ENCODE measurements at places on chromosomes 2 and 18.

DNA sequence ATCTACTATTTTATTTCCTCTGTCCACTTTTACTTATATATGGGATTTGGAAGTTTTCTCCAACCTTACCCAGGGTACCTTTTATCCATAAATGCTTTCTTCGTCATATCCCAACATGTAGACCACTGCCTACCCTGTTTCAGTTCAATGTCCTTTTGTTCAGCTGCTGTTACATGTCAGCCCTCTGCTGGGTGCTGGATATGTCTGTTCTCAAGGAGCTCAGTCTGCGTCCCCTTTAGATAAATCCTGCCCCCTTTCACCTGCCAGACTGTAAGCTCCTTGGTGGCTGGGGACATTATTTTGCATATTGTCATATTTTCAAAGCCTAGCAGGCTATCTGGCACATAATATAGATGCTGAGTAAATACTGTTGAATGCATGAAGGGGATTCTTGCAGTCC, 53.2 kb downstream of the NEMP2 start:
- no peak for ATAC-seq

DNA sequence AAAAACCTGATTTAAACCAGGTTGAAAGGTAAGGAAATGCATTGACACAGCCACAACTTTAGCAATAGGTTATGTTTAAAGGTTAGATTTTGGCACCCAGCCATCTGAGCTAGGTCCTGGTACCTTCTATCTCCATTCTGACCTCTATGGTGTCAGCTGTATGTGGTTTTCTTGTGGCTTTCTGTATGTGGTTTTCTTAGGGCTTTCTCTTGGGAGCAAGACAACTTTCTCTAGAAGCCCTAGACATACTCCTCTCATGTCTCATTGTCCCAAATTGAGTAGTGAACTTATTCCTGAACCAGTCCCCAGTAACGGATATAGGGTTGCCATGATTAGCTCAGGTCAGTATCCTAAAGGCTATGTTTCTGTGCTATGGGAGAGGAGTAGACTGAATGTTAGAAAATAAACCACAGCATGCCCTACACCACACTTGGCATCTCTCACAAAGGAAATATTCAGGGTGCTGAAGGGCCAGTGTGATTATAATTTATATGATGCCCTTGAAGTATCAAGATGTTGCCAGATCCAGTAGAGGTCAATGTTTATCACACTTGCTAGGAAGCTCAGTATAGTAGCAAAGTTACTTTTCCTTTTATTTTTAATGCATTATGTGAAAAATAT, 176.1 kb downstream of the CAPN13 start:
- no peak for ATAC-seq

DNA sequence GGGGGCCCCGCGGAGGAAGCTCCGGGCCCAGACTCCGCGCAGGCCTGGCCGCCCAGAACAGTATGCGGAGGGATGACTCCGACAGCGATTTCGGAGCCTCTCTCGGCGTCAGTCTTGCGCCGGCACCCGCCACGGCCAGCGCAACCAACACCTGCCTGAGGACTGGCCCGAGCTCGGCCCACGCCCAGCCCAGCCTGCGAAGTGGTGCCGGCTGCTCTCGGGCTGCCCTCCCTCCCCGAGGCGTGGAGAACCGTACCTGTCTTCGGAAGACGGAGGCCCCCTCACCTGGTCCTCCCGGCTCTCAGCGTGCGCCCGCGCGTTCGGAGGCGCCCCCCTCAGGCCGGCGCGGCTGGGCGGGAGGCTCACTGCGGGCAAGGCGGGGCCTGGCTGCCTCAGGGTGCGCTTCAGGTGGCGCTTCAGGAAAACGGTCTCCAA, at the start of gene M1AP:
Gene M1AP, minus strand, starts transcription at position 322 of the 435 bp plus-strand sequence. CDS start 8,055 bp downstream, outside the sequence.
- ATAC-seq, result no peak

DNA sequence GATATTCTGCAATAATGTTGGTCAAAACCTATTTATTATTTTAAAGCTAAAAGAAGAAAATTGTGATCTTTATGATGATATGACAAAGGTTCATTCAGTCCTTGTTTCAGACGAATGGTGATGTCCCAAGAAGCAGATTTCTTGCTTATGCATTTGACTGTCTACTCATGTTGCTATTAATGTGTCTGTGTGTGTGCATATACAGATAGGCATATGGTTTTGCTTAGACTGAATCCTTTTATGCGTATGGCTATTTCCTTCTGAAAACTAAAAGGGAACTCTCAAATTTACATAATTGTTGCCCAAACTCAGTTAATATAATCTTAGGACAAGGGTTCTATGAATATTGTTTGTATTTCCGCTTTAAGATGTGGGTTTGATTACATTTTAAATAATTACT, 632.3 kb upstream of the SETBP1 start:
- ATAC-seq, result no peak

GRCh38 chr2:11932962-11933361, 186.5 kb downstream of the LPIN1 start:
- no peak for ATAC-seq

DNA sequence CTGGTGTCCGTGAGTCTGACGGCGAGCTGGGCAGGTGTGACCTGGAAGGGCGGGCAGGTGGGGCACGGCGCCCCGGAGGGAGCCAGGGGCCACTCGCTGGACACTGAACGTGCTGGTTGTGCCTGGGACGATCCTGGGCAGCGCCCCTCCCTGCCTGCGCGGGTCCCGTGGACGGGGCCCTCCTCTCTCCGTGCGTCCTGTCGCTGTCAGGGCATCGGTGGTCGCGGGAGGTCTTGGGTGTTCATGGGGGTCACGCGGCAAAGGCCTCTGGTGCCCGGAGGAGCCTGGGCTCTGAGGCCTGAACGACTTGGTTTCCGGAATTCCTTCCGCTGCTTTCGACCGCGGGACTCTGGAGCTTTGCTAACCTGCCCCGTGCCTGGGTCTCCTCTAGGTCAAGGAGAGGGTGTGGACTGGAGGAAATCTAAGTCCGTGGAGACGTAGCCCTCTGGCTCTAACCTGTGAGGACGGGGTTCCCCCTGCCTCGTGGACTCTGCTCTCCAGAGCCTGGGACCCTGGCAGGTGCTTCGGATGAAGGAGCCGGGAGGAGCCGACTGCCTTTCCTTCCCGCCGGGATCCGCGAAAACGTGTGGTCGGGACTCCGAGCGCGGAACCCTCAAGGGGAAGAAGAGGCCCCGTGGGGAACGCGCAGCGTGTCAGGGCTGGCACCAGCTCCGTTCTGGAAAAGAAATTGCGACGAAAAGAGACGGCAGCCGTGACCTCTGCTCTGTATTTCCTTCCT, 14.7 kb downstream of the SOX11 start:
- ATAC-seq, result peak; percentile 19

- no peak for ATAC-seq
Observed at GRCh38 chr2:38734299-38735058, 16.7 kb downstream of the SRSF7 start.

DNA sequence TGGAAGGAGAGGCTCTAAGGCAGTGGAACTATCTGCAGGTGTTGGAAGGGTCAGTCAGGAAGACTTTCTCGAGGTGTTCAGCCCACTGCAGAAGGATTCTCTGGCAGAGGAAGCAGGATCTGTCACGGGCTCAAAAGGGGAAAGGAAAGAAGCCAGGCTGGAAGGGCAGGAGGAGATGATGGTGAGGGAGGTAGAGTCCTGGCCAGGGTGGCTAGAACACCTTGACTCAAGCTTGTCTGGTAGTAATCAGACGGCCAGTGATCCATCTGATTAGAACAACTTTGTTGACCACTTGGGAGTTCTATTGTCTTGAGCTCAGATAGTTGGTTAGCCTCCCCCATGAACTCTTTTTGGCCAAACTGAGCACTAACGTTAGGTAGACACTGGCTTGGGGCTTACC, 9.7 kb upstream of the ATOH8 start:
- ATAC-seq, result no peak

GRCh38 chr2:176729706-176730569, 460.7 kb downstream of the MTX2 start:
- peak; percentile 59 for ATAC-seq

DNA sequence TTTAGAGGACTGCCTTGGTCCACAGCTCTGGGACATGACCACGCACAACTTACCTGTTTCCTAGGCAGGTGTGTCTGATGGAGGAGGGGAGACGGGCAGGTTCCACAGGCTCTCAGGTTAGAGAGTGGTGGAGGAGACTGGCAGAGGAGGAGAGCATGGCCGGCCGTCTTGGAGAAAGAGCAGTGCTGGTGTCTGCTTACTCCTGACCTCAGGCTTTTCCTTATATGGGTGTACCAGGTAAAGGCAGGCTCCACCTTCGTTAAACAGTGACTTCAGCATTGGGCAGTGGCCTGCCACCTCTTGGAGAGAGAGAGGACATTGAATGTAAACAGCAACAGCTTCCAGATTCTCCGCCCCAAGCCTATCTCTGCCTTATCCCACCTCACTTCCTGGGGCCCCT, at the start of gene CAPN13:
Gene CAPN13, minus strand, starts transcription at position 198 of the 400 bp plus-strand sequence. CDS start 20,121 bp downstream, outside the sequence.
- no peak for ATAC-seq

DNA sequence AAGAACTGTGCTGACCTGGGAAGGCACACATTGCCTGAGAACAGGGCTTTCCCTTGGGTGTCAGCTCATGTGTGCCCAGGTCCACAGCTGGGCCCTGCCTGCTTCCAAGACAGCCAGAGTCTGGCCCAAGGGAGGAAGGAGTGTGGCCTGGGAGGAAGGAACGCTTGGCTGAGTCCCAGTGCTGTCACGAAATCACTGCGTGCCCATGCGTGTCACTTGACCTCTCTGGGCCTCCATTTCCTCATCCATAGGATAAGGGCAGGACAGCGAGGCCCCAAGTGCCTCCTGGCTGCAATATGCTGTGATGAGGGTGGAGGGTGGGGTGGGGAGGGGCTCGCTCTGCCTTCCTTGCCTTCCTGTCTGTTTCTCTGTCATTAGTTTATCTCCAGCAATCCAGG, 642 bp upstream of the KCNK3 start:
- no peak for ATAC-seq

DNA sequence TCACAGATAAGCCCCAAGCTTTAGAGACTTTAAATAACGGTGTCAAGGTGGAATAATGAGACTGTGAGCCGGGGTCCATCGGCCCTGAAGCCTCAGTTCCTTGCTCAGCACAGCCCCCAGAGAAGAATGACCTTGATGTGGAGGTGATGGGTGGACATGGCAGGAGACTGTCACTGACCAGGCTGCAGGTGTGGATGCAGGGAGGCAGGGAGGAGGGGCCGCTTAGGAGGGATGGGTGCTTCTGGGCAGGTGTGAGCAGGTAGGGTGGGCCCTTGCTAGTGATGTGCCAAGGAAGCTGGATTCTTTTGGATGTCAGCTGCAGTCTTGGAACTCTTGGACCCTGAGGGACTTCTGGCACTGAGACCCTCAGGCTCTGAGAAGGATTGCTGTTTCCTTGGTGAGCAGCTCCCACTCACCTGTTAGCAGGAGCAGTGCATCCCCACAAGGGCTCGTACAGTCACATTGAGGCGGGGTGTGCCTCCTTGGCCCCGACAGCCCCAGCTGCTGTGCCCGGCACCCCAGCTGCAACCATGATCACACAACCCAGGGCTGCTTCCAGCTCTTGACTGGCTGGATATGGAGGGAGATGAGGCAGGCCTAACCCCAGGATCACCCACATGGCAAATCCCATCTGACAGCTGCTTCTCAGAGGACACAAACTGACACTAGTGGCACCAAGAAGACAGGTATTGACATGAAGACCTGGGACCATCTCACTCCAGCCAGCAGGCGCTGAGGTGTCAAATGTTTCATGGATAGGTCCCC, 209.8 kb upstream of the HDAC4 start:
- no peak for ATAC-seq

- no peak for ATAC-seq
Observed at GRCh38 chr2:100483895-100484294, 13.6 kb downstream of the NMS start.

GRCh38 chr2:240045098-240045497, 8.2 kb downstream of the OR6B3 start:
- no peak for ATAC-seq

GRCh38 chr18:29651122-29651680, 1391.3 kb downstream of the DSC3 start:
- no peak for ATAC-seq

GRCh38 chr2:26245810-26246209, 1.1 kb downstream of the HADHB start:
- no peak for ATAC-seq

GRCh38 chr18:63168287-63168686, 151.3 kb downstream of the BCL2 start:
- no peak for ATAC-seq

Data from SK-N-SH treated with all-trans-retinoic acid at 6 μM for 48 hours (cell line).